ENCODE measurements at places on chromosomes 3 and 15.
A peak's percentile ranks its signal among the peaks of the same experiment; 100 is the strongest.

GRCh38 chr15:84862214-84862975 is 22.1 kb upstream of the SLC28A1 start:
- no peak for DNase-seq

- DNase-seq = no peak
Measured at GRCh38 chr3:49164983-49165720, 979 bp downstream of the CCDC71 start.

DNA sequence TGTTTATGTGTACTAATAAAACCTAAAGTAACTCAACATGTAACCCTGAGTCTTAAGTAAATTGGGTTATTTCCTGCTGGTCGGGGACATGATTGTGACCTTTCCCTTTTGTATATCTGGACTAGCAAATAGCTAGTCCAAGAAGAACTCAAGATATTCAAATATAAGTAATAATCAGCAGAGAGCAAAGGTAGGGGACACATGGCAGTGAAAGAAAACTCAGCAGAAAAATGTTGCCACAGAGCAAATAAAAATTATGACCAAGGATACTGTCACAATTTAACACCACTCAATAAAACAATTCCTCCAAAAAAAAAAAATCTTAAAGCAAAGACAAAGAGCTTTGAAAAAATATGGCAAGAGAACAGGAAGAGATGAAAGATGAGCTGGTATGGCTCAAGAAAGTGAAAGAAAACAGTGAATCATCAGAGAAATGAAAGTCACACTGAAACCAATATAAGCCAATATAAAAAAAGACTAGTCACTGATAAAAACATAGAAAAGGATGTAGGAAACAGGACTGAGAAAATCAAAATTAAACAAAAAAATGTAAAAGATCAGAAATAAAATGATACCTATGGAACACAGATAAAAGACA is 43.4 kb downstream of the HLTF start:
- DNase-seq = no peak

GRCh38 chr15:70048198-70048565 is 49.5 kb downstream of the TLE3 start:
- no peak for DNase-seq

GRCh38 chr3:187804120-187804744 is 59.0 kb upstream of the BCL6 start:
- no peak for DNase-seq

DNA sequence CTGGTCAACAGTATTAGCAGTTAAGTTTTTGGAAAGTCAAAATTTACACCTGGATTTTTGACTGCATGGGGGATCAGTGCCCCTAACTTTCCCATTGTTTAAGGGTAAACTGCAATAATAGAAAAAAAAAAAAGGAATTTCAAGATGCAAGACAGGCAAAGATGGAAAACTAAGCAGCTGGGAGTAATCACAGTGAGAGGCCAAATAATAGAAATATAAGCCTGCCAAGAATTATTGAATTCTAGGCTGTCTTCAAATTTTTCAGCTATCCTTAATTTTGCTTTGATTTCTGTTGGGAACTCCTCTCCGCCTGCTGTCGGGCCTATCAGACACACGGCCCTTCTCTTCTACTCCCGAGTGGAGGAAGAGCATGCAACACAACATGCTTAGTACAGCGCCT is 215.5 kb upstream of the LMCD1 start:
- no peak for DNase-seq

DNA sequence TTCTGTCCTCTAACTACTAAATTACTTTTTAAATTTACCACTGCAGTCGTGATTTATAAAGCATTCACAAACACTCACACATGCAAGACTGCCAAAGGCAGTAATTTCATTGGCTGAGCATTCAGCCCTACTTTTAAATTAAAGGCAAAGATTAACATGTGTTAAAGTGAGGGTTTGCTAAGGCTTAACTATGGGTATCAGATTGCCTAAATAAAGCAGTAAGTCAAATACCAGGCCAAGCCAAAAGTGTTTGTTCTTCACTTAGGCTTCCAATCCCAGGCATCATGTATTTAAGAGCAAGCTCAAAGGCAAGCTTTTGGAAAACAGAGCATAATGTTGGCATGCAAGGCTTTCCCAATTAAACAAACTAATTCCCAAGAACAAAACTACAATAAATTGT is 187.3 kb downstream of the SUCNR1 start:
- DNase-seq = no peak

- DNase-seq = no peak
Measured at GRCh38 chr15:74997141-74997540, 1.8 kb downstream of the SCAMP5 start.

GRCh38 chr3:35383719-35384555 is 255.4 kb upstream of the ARPP21 start:
- no peak for DNase-seq

DNA sequence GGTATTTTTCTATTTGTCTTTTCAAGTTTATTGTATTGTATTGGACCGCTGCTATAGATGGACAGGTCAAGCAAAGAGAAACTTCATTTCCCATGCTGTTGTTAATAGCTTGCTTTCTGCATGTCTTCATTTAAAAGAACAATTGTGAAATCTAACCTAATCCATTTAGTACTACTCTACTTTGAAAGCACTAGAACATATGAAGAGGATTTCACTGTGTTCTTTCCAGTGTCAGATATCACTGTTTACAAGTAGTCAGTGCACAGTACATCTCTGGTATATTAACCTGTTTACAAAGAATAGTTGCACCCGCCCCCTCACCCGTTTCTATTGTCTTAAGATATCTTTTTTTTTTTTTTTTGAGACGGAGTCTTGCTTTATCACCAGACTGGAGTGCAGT is 21.8 kb upstream of the EDEM1 start:
- no peak for DNase-seq

- no peak for DNase-seq
Measured at GRCh38 chr15:93126599-93126998, 37.6 kb upstream of the RGMA start.

- DNase-seq = no peak
Measured at GRCh38 chr15:50209809-50210208, 27.8 kb downstream of the SLC27A2 start.

GRCh38 chr3:22364851-22365250 is 613.8 kb upstream of the ZNF385D start:
- DNase-seq = no peak

DNA sequence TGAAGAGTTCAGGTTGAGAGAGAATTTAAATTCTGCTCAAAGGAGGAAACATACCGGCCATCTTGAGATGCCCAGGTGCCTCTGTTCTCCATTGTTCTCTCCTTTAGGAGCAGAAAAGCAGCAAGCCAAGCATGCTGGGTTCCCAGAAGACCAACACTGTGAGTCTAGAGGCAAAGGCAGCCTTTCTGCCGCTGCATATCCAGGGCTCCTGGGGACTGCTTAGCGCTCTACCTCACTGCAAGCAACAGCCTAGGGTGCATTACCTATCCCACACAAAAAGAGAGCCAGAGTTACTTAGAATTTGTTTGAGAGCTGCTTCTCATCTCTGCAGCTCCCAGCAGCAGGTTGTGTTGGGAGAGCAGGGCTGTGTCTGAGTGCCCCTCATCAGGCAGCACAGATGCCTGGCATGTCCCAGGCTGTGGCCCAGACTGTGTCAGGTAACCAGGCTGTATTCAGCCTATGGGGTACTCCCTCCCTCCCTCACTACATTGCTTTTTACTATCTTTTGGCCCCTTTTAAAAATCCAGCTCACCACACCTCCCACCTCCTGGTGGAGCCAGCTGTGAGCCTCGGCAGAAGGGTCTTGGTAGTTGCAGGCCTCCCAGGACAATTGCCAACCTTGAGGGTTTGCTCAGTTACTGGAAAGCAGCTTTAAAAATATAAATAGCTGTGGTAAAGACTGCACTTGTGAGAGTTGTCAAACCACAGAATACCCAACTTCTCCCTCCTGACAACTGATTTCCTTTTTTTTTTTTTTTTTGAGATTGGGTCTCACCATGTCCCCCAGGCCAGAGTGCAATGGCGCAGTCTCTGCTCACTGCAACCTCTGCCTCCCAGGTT is 30.2 kb downstream of the BCL2L10 start:
- DNase-seq = peak; percentile 29

- peak; percentile 10 for DNase-seq
Measured at GRCh38 chr15:96037584-96037983, 292.9 kb upstream of the NR2F2 start.

Data from AG04450 (cell line).